ENCODE measurements at places on chromosomes 7 and 10.

- no peak for DNase-seq
These were observed 560.5 kb downstream of the PARD3 start for GRCh38 chr10:34254596-34254995.

GRCh38 chr7:45033261-45033930, 33.4 kb downstream of the CCM2 start:
- no peak for DNase-seq

DNA sequence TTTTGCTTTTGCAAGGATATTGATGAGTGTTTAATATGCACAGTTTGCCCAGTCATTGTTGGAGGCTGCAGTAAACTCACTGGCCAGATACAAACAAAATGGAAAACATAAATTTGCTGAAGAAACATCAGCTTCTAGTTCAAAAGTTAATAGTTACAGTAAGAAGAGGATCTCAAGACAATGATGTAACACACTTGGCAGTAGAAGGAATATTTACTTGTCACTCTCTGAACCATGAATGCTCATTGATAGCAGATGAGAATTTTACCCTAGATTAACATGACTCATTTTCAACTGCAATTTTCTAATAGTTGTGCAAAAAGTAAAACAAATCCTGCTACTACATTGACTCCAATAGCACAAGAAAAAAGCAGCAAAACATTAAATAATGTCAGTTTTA, 47.7 kb downstream of the VWC2 start:
- DNase-seq = no peak

GRCh38 chr7:88910516-88910915, 115.0 kb upstream of the TEX47 start:
- no peak for DNase-seq

DNA sequence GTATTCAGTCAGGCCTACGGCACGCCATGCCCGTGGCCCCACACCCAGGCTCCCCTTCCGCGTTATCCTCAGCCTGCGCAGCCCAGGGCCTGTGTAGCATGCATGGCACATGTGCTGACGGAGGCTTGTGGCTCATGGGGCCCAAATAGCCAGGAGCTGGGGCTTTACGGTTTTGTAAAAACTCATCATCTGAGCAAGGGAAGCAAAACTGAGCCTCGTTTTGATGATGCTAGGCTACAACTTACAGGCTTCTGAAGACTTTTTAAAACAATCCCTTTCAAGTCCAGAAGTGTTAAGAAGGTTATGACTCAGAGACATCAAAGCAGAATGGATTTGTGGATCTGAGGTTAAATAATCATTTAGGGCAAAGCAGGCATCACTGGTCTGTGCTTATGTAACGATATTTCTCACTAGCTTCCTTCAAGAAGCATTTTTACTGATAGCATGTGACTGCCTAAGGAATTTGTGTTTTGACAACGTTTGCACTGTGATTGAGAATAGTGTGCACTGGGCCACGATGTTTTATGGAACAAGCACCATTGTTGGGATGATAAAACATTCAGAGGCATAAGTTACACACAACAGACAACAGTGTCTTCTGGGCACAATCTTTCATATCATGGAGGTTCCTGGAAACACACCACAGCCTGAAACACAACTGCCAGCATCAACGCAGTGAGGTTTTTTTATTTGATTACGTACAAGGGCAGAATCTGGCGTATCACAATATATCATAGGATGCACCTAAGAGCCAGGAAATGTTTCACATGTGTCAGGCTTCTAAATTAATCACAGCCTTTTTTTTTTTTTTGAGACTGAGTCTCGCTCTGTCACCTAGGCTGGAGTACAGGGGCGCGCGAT, 274.3 kb downstream of the CCDC3 start:
- DNase-seq = no peak

GRCh38 chr10:93464776-93465388, 17.3 kb downstream of the MYOF start:
- DNase-seq = no peak

- DNase-seq = no peak
These were observed 11.6 kb downstream of the DDX56 start for GRCh38 chr7:44561962-44562621.

DNA sequence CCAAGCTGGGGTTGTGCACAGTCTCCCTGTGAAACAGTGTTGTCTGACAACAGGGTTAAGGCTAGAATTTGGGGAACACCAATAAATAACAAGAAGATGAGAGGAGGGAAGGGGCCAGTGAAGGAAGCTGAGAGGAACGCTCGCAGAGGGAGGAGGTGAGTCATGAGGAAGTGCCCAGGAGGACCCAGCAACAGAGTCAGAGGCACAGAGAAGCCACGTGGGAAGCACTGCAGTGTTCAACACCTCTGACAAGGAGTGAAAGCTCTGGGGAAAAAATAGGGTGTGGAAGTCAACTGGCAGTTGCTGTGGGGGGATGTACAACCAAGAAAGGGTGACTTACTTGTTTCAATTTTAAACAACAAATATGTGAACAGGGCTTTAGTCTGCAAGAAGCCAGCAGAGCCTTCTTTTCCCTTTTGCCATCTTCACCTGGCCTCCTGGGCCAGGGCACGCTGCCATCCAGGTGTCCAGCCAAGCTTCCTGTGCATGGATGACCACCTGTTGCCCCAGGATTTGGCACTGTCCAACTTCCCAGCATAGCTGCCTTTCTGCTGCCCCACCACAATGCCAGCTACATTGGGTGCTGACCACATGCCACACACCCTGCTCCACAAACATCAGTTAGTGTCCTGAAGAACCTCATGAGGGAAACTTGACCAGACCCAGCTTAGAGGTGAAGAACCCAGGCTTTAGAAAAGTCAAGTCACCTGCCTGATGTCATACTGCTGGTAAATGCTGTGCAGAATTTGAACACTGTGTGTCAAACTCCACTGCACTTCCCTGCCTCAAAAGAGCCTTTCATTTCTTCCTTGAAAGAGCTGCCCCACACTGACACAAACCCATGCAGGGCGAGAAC, 69.6 kb downstream of the ATXN7L1 start:
- DNase-seq = no peak

DNA sequence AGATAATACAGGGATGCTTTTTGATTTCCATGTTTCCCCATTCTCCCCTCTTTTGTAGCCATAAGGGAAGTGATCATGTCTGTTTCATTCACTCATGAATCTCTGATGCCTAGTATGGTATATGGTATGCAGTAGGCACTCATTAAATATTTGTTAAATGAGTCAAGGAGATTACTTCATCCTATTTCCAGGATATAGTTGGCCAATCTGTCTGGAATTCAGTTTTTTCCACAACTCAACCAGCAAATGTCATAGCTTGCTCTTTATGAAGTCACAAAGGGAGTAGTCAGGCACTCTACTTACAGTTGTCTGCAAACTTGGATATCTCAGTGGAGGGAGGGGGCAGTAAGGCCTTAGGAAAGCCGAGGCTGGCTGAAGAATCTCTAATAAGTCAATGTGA, 853.6 kb downstream of the LRMDA start:
- no peak for DNase-seq

DNA sequence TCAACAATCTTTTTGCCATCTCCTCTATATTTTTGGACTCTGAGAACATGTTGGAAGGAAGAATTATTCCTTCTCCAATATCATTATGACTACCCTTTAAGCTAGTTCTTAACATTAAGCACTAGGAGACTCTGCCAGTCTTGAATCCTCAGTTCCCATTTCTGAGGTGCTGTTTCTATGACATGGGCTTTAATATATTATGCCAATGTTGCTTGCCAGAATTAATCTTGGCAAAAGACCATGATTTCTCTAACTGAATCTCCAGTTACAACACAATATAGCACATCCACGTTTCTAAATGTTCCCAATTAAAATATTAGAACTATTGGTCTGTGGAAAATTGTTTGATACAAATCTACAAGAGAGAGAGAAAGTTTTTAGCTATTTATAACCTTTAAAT, 250.0 kb downstream of the HGF start:
- no peak for DNase-seq

- DNase-seq = no peak
These were observed 63.6 kb downstream of the ARID5B start for GRCh38 chr10:61964949-61965702.

- DNase-seq = no peak
These were observed 175.8 kb upstream of the AGK start for GRCh38 chr7:141375442-141375841.

DNA sequence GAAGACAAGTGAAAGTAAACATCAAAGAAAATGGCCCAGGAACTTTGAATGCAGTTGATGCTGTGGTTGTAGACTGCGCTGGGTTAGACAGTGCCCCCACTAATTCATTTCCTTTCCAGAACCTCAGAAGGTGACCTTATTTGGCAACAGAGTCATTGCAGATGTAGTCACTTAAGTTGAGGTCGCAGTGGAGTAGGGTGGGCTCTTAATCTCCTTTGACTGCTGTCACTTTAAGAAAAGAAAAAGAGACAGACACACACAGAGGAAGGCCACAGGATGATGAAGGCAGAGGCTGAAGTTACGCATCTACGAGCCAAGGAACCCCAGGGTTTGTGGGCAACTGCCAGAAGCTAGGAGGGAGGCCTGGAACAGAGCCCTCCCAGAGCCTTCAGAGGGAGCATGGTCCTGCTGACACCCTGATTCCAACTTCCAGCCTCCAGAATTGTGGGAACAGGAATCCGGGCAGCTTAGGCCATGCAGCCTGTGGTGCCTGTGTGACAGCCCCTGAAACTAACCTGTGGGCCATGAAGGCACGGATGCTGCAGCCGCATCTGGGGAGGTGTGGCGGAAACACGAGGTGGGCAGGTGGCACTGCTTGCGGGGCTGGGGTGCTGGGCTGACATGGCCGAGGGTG, 107.6 kb downstream of the PRKAG2 start:
- DNase-seq = no peak

DNA sequence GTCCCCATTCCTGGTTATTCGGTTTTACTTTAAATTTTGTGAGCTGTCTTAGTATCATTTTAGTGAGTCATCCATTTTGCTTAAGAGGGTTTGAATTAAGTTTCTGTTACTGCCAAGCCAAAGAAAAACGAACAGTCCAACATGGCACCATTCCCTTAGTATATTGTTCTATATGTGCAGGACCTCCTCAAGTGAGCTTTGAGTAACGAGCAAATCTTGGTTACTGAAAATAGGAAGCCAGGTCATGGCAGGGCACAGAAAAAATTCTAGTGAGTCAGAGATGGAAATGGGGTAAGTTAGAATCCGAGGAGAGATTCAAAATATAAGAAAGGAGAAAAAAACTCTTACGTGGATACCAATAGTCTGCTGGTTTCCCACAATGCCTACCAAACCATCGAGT, 292.9 kb downstream of the BAMBI start:
- DNase-seq = no peak

- DNase-seq = no peak
These were observed 799 bp downstream of the VAX1 start for GRCh38 chr10:117137031-117137910.

DNA sequence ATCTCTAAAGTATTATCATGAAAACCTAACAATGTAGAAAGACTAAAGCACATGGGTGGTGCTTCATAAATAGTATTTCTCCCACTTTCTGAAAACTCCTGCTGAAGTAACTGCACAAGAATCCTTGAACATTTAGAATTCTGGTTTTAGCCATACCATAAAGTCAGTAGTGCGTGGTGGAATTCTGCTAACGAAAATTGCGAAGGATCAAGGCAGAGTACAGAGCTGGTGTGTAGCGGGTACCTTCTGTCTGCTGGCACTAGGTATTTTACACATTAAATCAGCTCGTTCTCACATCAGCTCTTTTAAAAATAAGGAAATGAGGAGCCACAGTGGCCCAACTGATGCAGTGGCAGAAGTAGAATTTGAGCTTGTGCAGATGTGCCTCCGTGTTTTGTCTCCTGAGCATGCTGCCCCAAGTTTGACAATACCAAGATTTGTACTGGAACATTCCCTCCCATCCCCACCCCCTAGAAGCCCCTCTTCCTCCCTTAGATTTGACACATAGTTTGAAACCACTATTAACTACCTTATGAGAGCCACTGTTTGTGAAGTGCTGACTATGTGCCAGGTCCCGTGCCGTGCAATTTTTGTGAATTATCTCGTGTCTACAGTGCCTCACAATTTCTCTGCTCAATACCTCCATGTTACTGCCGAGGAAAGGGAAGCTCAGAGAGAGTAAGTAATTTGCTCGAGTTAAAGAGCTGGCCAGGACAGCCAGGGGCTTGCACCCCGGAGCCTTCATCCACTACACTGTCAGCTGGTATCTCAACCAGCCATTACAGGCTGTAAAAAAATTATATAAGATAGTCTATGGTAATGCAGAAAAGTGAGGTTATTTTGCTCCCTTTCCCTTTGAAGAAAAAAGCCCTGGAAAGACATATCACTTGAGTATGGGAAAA, 66.9 kb downstream of the EGFR start:
- DNase-seq = no peak

DNA sequence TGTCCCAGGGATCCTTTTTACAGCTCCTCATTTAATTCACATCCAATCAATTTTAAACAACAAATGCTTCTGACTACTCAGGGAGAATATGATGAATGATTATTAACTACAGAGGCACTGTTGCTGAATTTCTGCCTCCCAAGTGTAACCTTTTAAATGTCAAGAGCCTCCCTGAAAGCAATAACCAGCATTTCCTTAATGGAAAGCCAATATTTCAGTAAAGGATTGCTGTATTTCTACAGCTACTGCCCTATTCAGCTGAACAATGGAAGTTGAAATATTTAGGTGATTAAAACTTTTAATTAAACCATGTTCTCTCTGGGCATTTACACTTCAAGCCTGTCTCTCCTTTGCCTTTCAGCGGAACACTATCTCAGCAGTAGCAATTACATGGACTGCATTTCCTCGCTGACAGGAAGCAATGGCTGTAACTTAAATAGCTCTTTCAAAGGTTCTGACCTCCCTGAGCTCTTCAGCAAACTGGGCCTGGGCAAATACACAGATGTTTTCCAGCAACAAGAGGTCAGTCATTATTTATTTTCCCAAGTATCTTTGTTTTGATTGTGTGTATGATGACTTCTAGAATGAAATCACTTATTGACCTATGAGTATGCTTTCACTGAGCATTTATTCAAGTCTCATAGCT, 304.7 kb downstream of the BICC1 start:
- no peak for DNase-seq

DNA sequence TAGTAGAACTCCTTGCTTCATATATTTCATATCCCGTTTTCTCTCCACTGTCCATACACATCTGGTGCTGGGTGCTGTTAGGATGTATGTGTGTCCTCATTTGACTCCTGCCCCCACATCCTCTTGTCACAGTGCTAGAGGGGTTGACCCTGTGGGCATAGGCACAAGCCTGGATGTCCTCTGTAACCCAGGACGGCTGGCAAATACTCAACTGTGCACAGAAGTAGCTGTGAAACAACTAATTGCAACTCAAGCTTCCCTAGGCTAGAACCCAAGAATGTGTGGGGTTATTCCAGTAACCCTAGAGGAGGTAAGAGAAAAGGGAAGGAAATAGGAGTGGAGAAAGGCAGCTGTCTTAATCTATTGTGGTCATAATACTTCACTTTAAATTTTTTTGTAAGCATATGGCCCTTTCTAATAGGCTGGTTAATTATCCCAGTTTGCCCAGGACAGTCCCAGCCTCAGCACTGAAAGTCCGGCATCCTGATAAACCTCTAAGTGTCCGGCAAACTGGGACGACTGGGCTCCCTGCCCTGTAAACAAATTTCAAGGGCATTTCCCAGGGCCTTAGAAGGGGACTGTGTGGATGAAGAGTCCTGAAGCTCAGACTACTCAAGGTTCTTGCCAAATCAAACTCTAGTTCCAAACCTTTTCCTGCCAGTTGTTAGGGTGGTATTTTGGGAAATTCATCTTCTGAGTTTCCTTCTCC, 283.2 kb upstream of the CELF2 start:
- DNase-seq = no peak

- DNase-seq = no peak
These were observed 165.5 kb downstream of the SND1 start for GRCh38 chr7:127817466-127817865.

- DNase-seq = no peak
These were observed 27.1 kb upstream of the PIP start for GRCh38 chr7:143104759-143105158.

- DNase-seq = no peak
These were observed 62.4 kb upstream of the ANTXRL start for GRCh38 chr10:46224414-46224682.
